ENCODE measurements at places on chromosomes 4 and X. TPM values are rescaled to one million over a fixed set of nuclear protein-coding genes. Genes with fewer than 3 reads are reported as not detected.

Gene TCEAL7
- 6.2 TPM for total RNA-seq

- DNase-seq, result no peak
These were observed 99.7 kb downstream of the ATXN3L start for GRCh38 chrX:13219991-13220764.

DNA sequence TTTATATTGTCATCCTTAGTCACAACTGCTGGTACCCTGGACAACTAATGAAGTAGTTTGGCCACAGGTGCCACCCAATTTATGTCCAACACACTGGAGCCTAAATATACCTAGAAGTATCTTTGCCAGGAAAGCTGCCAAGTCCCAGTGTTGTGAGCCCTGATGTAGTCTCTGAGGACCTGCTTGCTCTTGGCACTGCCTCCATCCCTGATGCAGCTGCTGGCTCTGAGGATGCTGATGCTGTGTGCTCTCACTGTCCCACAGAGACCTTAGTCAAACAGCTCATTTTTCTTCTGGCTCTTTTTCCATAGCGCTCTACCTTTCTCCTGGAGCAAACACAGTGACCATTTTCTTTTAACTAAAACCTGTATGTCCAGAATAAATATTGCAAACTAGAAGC, 1535.4 kb upstream of the ADGRL3 start:
- no peak for DNase-seq

Gene UCHL1
- total RNA-seq, result 45.1 TPM

- no peak for DNase-seq
These were observed 11.8 kb downstream of the EDA start for GRCh38 chrX:69627744-69628143.

- DNase-seq, result no peak
These were observed 38.0 kb downstream of the NUP62CL start for GRCh38 chrX:107168257-107168656.

Gene BRS3
- total RNA-seq, result 0.10 TPM

Gene DGKK
- 0.98 TPM for total RNA-seq

DNA sequence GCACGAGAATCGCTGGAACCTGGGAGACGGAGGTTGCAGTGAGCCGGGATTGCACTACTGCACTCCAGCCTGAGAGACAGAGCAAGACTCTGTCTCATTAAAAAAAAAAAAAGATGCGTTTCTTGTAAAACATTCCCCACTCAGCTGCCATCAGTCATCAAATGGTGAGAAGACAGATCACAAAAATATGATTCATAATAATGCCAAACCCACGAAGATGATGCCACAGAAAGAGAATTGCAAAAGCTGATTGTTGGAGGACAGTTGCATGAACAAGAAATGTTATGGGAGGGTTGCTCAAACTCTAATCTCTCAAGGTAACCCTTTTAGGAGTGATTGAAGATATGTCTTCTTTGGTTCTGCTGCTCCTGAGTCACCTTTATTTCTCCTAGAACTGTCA, 21.4 kb upstream of the SMIM14 start:
- no peak for DNase-seq

- DNase-seq, result peak; percentile 78
These were observed 8.3 kb upstream of the BCOR start for GRCh38 chrX:40105835-40106675.

Gene MAGEB18
- total RNA-seq, result not detected

Gene FGA
- 13.4 TPM for total RNA-seq

DNA sequence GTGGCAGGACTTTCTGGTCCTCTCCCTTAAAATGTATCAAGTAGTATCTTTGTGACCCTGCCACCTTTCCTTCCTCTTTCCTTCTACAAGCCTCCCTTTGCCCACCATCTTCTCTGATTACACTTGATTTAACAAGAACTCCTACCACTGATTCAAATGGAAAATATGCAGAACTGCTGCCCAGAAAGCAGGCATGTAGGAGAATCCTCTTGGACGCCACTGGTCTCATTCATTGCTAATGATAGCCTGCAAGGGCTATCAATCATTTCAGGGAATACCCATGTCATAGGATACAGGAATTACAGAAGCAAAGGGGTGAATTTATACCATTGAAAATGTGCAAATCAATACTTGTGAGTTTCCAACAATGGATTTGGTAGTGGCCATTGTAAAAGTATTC, 294.6 kb upstream of the NRK start:
- DNase-seq, result no peak

Gene NIPAL1
- total RNA-seq, result 13.9 TPM

Gene TCEAL2
- 2.8 TPM for total RNA-seq

Gene UBQLN2
- total RNA-seq, result 41.4 TPM

Gene JCHAIN
- not detected for total RNA-seq

DNA sequence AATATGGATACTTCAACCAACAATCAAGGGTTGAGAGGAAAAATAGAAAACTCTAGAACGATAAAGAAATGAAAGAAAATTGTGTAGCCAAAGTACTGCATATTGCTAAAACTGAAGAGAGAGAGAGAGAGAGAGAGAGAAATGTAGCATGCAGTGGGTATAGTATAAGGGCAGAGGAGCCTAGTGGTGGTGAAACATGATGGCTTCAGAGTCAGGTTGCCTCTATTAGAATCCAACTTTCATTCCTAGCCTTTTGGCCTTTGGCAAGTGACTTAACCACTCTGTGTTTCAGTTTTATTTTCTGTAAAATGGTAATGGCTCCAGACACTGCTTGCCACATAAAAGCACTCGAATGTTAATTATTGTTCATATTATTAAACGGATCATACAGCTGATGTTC, 71.2 kb upstream of the NAF1 start:
- no peak for DNase-seq

Gene CDS1
- total RNA-seq, result 15.1 TPM

Gene TRPC5OS
- not detected for total RNA-seq

GRCh38 chrX:13033193-13033592, 11.2 kb downstream of the FAM9C start:
- no peak for DNase-seq

- no peak for DNase-seq
These were observed 3.3 kb upstream of the ERAS start for GRCh38 chrX:48823053-48823452.

Gene SLC6A14
- total RNA-seq, result 1.1 TPM

Gene EVC2
- 4.5 TPM for total RNA-seq

GRCh38 chr4:173009129-173009823, 159.3 kb upstream of the GALNT7 start:
- no peak for DNase-seq

DNA sequence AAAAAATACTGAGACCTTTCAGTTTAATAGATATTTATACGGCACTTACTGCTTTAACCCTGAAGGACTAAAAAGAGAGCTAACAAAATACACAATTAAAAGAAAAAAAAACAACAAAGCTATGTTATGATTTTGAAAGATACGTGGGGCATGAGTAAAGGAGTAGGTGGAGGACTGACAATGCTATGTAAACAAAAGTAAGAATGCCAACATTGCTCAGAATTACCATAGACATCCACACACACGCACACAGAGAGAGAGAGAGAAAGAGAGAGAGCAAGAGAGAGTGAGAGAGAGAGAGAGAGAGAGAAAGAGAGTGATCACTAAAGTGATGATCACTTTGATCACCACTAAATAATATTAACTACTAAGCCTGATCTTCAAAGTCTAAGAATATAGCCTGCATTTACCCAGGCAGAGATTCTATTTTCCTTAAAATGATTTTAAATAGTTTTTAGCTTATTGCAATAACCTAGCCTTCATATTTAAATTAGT, 313.9 kb upstream of the SPANXN4 start:
- no peak for DNase-seq

GRCh38 chrX:153925387-153925738, 701 bp downstream of the ARHGAP4 start:
- DNase-seq, result no peak

DNA sequence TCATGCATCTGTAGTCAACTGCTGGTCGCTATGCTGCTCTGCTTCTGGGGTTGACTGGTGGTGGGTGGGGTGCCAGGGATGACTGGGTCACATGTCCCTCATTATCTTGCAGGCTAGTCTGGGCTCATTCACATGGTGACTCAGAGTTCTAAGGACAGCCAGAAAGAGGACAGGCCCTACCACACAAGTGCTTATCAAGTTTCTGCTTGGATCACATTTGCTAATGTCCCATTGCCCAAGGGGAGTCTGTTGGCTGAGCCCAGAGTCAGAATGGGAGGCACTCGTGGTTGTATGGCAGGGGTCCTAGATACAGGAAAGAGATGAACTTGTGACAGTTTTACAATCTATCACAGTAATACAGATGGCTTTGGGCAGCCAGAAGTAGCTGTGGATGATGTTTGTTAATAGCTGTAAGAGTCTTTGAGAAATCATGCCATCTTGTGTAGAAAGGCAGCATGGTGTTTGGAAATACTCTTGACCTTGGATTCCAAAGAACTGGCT, 221.3 kb downstream of the GPAT3 start:
- no peak for DNase-seq

- no peak for DNase-seq
These were observed 36.6 kb upstream of the UGT2A1 start for GRCh38 chr4:69689599-69689998.

GRCh38 chrX:155951237-155951789, 46.2 kb upstream of the IL9R start:
- no peak for DNase-seq

- no peak for DNase-seq
These were observed 1.5 kb downstream of the FRYL start for GRCh38 chr4:48778431-48779094.
